ENCODE measurements at places on chromosomes 2 and 18. TPM values are rescaled to one million over a fixed set of nuclear protein-coding genes. Genes with fewer than 3 reads are reported as not detected.

Gene SLC14A1
- polyA plus RNA-seq: 80.5 TPM

Gene ANKRD23
- polyA plus RNA-seq: 0.81 TPM

Gene SKOR2
- polyA plus RNA-seq: not detected

Gene FNDC4
- 12.4 TPM for polyA plus RNA-seq

Gene GRB14
- not detected for polyA plus RNA-seq

Gene PSMG2
- polyA plus RNA-seq: 79.4 TPM

Gene RTKN
- 12.6 TPM for polyA plus RNA-seq

Gene MYCN
- not detected for polyA plus RNA-seq

Gene TFCP2L1
- polyA plus RNA-seq: not detected

Gene APLF
- polyA plus RNA-seq: 3.6 TPM

Gene SLC9A2
- polyA plus RNA-seq: not detected

Gene SPATA3
- not detected for polyA plus RNA-seq

Gene AAMP
- 51.6 TPM for polyA plus RNA-seq

Gene USP40
- polyA plus RNA-seq: 32.4 TPM

Gene LRP1B
- 0.15 TPM for polyA plus RNA-seq

Gene MYL12A
- polyA plus RNA-seq: 645 TPM

Gene LIMS4
- polyA plus RNA-seq: 2.3 TPM

Gene SLC4A5
- 0.25 TPM for polyA plus RNA-seq

Gene NPHP1
- polyA plus RNA-seq: 5.4 TPM

Gene RDH14
- 25.1 TPM for polyA plus RNA-seq

Gene PLGLB2
- polyA plus RNA-seq: 4.5 TPM

Gene C18orf54
- 3.8 TPM for polyA plus RNA-seq

Gene RGPD4
- polyA plus RNA-seq: not detected

Gene GRHL1
- 0.64 TPM for polyA plus RNA-seq

Gene CYBRD1
- 115 TPM for polyA plus RNA-seq

Gene CCDC148
- polyA plus RNA-seq: 0.22 TPM

Gene MRPL33
- 97.7 TPM for polyA plus RNA-seq

Gene NCK2
- 18.9 TPM for polyA plus RNA-seq

Gene PSD4
- polyA plus RNA-seq: 0.37 TPM

Gene GNLY
- not detected for polyA plus RNA-seq

Gene SRD5A2
- polyA plus RNA-seq: not detected

Gene PAIP2B
- 0.24 TPM for polyA plus RNA-seq

Gene SNORC
- 0.48 TPM for polyA plus RNA-seq

Gene UPP2
- not detected for polyA plus RNA-seq

Gene OSR1
- 14.0 TPM for polyA plus RNA-seq

Gene AOX1
- 7.9 TPM for polyA plus RNA-seq

Gene SULT1C2
- polyA plus RNA-seq: 0.04 TPM

Gene CENPA
- polyA plus RNA-seq: 9.3 TPM

Gene UCN
- polyA plus RNA-seq: 0.40 TPM

Gene EEF1B2
- polyA plus RNA-seq: 1,211 TPM

Gene GALR1
- not detected for polyA plus RNA-seq

Gene UGT1A3
- not detected for polyA plus RNA-seq

Gene TMEM247
- polyA plus RNA-seq: not detected

Gene ANKRD30B
- polyA plus RNA-seq: not detected

Gene KIAA2012
- polyA plus RNA-seq: 0.12 TPM

Gene FBXO11
- 55.9 TPM for polyA plus RNA-seq

Gene OXER1
- polyA plus RNA-seq: 0.37 TPM

Gene TMEM169
- polyA plus RNA-seq: 0.35 TPM

Gene DLX1
- 2.2 TPM for polyA plus RNA-seq

Gene ANO7
- 0.40 TPM for polyA plus RNA-seq

Gene INPP5D
- 0.43 TPM for polyA plus RNA-seq

Gene BCL11A
- 1.4 TPM for polyA plus RNA-seq

Gene EDAR
- polyA plus RNA-seq: not detected

Gene HOXD10
- not detected for polyA plus RNA-seq

Gene SCN1A
- polyA plus RNA-seq: not detected
